ENCODE measurements at places on chromosomes 7 and 10.
A peak's percentile ranks its signal among the peaks of the same experiment; 100 is the strongest.

DNA sequence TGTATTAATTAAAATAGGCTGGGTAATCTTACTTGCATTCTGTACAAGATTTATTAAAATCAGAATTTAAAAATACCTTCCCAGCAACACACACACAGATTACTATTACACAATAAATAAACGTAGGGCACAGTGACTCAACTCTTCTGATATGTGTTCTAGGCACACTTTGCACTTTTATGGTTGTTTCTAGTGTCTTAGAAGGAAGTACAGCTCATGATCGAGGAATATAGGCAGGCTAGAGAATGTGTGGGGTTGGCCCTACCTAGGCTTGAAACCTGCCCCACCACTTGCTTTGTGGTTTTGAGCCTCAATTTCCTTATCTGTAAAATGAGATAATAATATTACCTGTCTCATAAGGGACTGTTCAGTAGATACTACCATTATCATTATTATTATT is 30.5 kb downstream of the ARMC3 start:
- peak; percentile 41 for DNase-seq

GRCh38 chr7:40371806-40372440 is 237.1 kb downstream of the SUGCT start:
- DNase-seq: no peak

- no peak for DNase-seq
Observed at GRCh38 chr10:20085115-20085514, 268.9 kb downstream of the PLXDC2 start.

- DNase-seq: no peak
Observed at GRCh38 chr7:81482600-81483186, 287.2 kb downstream of the HGF start.

DNA sequence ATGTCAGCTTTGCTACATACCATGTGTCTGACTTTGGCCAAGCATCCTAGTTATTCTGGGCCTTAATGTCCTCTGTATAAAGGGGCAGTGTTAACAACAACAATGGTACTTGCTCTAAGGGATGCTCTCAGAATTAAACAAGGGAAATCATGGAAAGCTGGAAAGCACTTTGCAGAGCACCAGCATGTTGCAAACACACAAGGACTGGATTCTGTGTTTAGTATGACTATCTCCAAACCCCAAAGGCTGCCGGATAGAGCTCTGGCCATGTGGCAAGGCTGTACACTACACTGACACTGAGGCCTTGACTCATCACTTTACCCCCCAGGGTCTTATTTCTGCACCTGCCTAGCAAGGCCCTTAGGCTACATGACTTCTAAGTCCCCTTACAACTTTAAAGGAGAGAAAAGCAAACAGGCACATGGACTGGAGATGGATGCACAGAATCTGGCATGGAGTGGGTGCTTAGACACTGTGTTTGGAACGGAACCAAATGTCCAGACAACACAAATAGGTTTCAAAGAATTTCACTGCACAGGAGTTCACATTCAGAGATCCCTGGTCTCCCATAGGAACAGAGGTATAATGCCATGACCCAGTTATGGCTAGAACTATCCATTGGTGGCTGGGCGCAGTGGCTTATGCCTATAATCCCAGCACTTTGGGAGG is 74.6 kb downstream of the FAM13C start:
- DNase-seq: no peak

DNA sequence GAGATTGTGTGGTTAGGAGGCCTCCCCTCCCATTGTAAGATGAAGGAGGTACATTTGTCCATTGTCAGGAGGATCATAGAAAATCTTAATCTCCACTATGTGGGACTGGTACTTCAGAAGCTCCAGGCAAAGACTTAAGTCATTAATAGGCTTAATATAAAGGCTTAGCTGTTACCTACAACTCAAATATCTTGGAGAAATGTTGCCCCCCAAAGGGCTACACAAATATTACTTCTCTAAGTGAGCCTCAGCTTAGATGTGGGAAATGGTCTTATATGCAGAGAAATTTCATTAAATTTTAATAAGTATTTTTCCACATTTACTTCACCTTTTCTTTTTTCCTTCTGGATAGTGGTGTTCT is 27.2 kb downstream of the TAS2R41 start:
- DNase-seq: no peak

DNA sequence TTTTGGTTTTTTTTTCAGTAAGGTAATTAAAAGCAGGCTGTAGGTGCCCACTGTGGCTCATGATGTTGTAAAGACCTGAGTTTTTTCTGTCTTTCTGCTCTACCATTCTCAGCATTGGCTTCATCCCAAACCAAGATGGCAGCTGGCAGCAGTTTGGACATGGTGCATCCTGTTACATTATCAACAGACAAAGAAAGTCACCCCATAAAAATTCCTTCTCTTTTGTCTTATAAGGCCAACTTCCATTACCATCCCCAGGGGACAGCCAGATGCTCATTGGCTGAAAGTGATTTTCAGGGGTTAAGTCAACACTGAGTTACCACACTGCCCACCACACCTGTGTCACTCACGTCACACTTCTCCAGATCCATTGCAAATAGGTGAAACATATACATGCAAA is 558.4 kb downstream of the SDK1 start:
- DNase-seq: no peak

DNA sequence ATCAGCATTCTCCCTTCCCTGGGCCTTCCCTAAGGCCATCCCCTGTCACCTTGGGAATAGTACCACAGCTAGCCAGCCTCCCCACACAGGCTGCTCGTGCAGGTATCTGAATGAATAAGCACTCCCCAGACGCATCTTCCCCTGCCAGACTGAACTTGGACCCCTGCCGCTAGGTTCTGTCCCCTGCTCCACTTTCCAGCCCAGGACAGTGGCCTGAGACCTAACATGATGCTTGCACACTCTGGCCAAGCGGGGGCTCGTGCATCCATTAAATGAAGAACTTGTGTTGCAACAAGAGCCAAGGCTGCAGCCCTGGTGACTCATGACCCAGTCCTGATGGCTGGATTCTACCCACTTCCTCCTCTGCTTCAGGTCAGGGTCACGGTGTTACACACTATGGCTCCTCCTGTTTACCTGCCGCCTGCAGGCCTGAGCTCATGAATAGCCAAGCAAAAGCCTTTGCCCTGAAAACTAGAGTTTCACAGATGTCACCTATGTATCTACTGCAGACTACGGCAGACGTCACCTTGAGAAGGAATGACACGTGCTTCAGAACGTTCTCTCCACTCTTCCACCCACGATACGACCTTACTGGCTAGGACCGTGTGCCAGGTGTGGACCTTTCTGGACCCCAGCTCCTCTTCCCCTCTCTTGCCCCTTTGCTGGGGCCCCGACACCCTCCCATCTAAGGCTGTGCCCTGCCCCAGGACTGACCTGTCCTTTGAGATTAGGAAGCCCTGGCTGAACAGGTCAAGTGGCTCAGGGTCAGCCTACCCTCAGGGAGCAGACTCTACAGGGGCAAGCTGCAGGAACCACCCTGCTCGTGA is 6.5 kb downstream of the ASB13 start:
- DNase-seq: peak; percentile 86

DNA sequence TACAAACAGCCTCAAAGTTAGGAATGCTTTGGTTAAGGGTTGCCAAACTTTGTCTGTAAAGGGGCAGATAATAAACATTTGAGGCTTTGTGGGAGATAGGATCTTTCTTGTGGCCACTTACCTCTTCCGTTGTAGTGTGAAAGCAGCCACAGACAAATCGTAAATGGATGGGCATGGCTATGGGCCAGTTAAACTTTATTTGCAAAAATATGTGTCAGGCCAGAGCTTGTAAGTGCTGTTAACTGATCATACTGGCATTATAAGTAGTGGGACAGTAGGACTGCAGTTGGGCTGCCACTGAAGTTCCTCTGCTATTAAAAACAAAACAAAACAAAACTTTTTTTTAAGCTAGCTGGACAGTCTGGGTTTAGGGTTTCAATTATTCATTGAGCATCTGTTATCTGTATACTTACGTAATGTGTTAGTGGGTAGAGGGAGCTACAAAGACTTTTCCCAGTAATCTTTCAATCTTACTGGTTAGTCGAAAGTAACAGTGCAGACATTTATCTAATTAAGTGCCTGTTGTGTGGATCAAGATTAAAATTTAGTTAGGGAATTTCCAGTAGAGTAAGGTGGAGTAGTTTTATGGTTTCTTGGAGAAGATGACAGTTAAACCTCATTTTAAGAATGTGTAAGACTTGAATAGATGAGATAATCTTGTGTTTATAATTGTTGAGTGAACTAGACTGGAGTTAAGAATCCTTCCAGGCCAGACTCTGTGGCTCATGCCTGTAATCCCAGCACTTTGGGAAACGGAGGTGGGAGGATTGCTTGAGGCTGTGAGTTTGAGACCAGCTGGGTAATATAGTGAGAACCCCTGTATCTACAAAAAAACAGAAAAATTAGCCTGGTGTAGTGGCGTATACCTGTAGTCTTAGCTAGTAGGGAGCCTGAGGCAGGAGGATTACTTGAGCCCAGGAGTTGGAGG is 100.1 kb downstream of the BTRC start:
- DNase-seq: no peak

DNA sequence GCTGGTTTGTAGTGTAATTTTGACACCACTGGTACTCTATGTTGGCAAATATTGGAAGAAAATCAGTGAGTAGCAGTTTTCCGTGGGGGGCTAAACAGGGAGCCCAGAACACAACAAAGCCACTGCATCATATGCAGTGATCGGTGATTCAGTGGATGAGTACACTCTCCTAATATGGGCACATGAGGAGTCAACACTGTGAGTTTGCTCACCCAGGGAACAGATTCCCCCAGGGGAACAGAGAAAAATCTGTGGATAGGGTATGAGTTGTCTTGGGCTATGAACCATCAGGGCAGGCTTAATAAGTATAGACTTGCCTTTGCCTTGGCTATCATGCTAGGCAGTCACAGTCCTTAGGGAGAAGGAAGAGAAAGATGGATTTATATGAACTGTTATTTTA is 227.7 kb upstream of the SEMA3E start:
- no peak for DNase-seq

GRCh38 chr10:13564576-13564975 is 22.2 kb upstream of the PRPF18 start:
- DNase-seq: no peak

GRCh38 chr7:68776326-68776725 is 821.9 kb upstream of the AUTS2 start:
- DNase-seq: peak; percentile 27

DNA sequence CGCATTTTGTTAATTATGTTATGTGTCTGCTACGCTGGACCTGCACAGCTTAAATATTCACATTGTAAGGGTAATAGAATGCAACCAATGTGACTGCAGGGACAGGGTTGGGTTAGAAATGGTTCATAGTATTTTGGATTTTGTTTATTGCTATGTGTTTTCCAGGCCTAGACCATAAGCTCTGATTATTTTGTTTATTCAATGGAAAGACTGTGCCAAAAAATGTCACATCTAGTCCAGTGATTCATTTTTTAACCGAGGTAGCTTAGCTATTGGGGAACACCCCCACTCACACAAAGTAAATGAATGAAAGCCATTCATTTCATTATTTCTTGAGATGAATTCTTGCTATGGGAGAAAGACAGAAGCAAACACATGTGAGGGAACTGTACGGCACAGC is 516.5 kb upstream of the ANKRD30A start:
- no peak for DNase-seq

DNA sequence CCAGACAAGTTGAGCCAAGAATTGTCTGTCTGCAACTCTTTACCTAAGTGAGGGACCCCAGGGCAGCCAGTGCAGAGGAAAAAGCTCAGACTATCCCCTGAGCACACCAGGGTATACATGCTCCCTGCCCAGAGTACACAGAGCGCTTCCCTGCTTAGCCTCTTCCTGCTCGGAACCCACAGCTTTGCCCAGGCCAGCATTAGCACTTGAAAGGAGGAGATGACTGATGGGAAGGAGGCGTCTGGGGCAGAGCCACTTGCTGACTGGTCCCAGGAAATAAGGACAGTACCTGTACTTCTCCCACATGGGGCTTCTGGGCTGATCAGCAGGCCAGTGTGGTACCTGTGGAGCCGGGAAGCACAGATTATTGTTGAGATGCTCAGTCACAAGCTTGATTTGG is 48.4 kb upstream of the TRIM8 start:
- DNase-seq: no peak

- no peak for DNase-seq
Observed at GRCh38 chr10:110344622-110345021, 39.9 kb upstream of the SMNDC1 start.

DNA sequence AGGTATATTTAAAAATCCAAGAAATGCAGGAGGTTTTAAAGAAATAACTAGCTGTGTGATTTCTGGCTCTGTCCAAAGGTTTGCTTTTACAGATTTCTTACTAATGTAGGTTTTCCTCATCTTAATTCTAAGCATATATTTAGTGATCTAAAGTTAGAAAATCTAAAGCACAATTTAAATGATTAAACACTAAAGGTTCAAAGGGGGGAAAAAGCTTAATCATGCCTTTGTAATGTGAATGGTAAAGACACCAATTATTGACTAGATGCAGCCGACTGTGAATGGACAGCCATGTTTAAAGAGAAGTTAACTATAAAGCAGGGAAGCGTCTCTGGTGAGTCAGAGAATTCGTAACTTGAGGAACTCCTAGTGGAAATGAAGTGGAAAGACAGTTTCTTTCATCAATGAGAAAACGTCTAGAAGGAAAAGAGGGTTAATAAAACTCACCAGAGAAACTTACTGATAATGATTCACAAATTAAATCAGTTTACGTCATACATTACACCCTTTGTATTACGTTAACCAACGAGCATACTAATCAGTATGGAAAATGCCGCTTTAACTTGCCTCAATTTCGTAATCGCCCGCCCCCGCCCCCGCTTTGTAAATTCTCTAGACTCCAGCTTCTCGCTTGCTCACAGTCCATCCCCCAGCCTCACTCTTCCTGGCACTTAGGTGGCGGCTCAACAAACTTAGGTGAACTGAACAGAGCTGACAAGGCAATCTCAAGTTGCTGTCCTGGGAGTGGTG is 1.1 kb upstream of the HBP1 start:
- peak; percentile 82 for DNase-seq

GRCh38 chr10:118664321-118664720 is 68.9 kb upstream of the PRLHR start:
- no peak for DNase-seq

DNA sequence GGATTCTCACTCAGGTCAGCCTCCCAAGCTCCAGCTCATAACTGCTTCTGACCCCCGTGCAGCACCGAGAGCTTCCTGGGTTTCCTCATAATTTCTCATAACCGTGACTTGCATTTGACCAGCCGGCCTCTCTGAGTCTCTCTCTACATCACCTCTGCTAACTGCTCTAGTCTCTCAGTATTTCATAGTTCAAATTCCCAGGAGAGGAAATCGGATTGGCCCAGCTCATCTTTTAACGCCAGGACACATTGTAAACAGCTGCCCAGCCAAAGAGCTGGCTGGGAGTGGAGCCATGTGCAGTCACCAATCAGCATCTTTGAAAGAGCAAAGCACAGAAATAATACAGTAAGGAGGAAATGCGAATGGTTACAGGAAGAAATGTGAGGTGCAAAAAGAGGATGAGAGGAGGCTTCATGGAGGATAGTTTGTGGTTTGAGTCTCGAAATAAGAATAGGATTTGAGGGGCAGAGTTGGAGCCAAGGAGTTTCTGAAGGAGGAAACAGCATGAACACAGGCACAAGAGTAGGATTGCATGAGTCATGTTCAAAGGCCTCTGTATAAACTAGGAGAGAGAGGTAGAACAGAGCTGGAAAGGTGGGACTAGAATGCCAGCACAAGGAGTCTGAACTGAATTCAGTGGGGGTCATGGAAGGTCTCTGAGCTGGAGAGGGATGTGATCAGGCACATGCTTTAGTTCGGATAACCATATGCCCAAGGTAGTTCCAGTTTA is 15.2 kb upstream of the LBX1 start:
- DNase-seq: no peak

- no peak for DNase-seq
Observed at GRCh38 chr10:62025901-62026879, 124.7 kb downstream of the ARID5B start.

Data from small intestine (tissue), 16 donors.